Left ventricle myocardium inferior (tissue), 1 donor: ENCODE measurements at places on chromosomes 5 and 9.

- no peak overlapping the region for H3K4me3 ChIP-seq
- no peak overlapping the region for H3K27ac ChIP-seq
Measured at GRCh38 chr5:179228341-179229121, 116.7 kb downstream of the ADAMTS2 start.

DNA sequence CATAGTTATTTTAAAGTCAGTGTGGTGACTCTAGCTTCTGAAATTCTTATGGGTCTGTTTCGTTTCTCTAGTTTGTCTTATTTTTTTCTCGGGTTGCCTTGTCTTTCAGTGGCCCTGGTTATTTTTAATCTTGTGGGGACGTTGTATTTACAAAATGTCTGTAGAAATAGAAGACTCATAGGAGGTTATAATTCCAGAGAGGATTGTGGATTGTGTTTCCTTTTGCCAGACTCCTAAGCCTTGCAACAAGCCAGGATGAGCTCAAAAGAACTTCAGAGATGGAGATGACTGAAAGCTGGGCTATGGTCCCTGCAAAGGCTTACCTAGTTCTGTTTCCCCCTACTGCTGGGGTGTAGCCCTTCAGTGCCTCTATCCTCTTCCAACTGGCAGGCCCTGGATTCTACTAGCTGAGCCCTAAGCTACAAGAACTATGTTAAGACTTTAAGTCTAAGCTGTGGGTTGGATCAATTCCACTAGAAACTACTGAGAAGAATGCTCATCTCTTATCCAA lies 32.2 kb upstream of the LECT2 start:
- H3K4me3 ChIP-seq = no peak overlapping the region
- H3K4me1 ChIP-seq = peaks cover 20% of the 10 kb centered on the region
- H3K27ac ChIP-seq = peak overlapping the region; percentile 71
- no peak for DNase-seq
- H3K36me3 ChIP-seq = no peaks in the 10 kb centered on the region
- no peaks in the 10 kb centered on the region for H3K27me3 ChIP-seq

- no peak overlapping the region for H3K4me3 ChIP-seq
- no peak for DNase-seq
- peaks cover under 1% of the 10 kb centered on the region for H3K36me3 ChIP-seq
- H3K4me1 ChIP-seq = peaks cover 27% of the 10 kb centered on the region
- H3K27ac ChIP-seq = no peak overlapping the region
Measured at GRCh38 chr5:73494721-73495120, 3.5 kb upstream of the BTF3 start.

DNA sequence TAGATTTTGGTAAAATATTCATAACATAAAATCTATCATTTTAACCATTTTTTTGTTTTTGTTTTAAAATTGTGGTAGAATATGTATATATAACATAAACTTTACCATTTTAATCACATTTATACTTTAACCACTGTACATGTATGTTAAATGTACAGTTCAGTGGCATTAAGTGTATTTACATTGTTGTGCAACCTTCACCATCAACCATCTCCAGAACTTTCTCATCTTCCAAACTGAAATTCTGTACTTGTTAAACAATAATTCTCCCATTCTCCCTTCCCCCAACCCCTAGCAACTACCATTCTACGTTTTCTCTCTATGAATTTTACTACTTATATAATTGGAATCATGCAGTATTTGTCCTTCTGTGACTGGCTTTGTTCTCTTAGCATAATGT lies 11.6 kb downstream of the ANKHD1 start:
- H3K27me3 ChIP-seq = no peaks in the 10 kb centered on the region
- peaks cover 3% of the 10 kb centered on the region for H3K36me3 ChIP-seq
- DNase-seq = no peak
- H3K4me1 ChIP-seq = peaks cover 40% of the 10 kb centered on the region

DNA sequence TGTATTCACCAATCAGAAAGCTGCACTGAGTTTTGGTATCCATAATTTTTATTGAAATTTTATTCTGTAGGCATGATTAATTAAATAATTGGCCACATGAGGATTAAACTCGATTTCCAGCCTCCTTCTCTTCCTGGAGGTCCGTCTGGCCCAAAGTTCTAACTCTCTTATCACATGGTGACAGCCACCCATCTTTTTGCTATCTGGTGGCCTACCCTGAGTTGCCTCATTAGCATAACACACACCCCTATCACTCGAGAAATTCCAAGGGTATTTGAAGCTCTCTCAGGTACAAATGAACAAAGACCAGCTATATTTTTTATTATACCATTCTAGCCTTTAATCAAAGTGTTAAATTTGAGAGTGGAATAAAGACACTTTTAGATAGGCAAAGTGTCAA lies 57.7 kb downstream of the APC start:
- H3K36me3 ChIP-seq = peaks cover 50% of the 10 kb centered on the region
- H3K4me1 ChIP-seq = peaks cover 21% of the 10 kb centered on the region
- H3K4me3 ChIP-seq = no peak overlapping the region
- H3K27ac ChIP-seq = peak overlapping the region; percentile 71

DNA sequence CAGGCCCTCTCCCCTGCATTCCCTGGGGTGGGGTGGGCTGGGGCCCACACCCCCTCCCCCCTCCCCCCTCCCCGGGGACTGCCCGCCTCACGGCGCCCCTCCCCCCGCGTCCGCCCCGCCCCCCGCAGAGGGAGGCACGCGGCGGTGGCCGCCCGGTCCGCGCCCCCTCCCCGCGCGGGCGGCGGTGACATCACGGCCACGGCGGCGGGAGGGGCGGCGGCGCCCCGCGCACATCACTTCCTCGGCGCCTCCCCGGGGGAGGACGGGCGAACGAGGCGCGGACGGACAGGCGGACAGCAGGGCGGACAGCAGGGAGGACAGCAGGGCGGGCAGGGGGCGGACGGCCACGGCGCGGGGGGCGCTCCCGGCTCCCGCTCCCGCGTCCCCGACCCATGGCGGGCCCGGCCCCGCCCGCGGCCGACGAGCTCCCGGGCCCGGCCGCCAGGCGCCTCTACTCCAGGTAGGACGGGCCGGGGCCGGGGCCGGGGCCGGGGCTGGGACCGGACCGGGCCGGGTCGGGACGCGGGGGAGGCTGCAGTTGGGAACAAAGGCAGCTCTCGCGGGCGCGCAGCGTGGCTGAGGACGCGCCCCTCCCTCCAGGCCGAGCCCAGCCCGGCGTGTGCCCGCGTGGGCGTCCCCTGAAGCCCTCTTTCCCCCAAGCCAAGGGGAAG lies at the start of gene GPSM1:
Gene GPSM1, plus strand, starts transcription at position 236 of the 671 bp plus-strand sequence. Its CDS starts 157 bp downstream, at position 393.
- H3K27me3 ChIP-seq = no peaks in the 10 kb centered on the region
- H3K27ac ChIP-seq = peak within 1 kb of the TSS; percentile 81
- peaks cover 62% of the 10 kb centered on the region for H3K4me1 ChIP-seq
- H3K36me3 ChIP-seq = no peaks in the 10 kb centered on the region

GRCh38 chr9:3508521-3509291 lies 17.1 kb downstream of the RFX3 start:
- no peak for DNase-seq
- H3K4me3 ChIP-seq = no peak overlapping the region
- no peaks in the 10 kb centered on the region for H3K27me3 ChIP-seq
- peak overlapping the region; percentile 41 for H3K27ac ChIP-seq
- peaks cover 13% of the 10 kb centered on the region for H3K4me1 ChIP-seq

GRCh38 chr5:75885849-75886596 lies 168.8 kb upstream of the POC5 start:
- H3K4me1 ChIP-seq = no peaks in the 10 kb centered on the region
- H3K4me3 ChIP-seq = no peak overlapping the region
- no peak for DNase-seq
- no peak overlapping the region for H3K27ac ChIP-seq

GRCh38 chr9:2299156-2299842 lies 284.2 kb downstream of the SMARCA2 start:
- H3K4me3 ChIP-seq = no peak overlapping the region
- no peaks in the 10 kb centered on the region for H3K4me1 ChIP-seq
- no peaks in the 10 kb centered on the region for H3K27me3 ChIP-seq
- H3K36me3 ChIP-seq = no peaks in the 10 kb centered on the region

- no peak overlapping the region for H3K4me3 ChIP-seq
- no peak for DNase-seq
- H3K36me3 ChIP-seq = no peaks in the 10 kb centered on the region
- H3K4me1 ChIP-seq = peaks cover 8% of the 10 kb centered on the region
Measured at GRCh38 chr5:157721159-157721558, 10.1 kb upstream of the THG1L start.

DNA sequence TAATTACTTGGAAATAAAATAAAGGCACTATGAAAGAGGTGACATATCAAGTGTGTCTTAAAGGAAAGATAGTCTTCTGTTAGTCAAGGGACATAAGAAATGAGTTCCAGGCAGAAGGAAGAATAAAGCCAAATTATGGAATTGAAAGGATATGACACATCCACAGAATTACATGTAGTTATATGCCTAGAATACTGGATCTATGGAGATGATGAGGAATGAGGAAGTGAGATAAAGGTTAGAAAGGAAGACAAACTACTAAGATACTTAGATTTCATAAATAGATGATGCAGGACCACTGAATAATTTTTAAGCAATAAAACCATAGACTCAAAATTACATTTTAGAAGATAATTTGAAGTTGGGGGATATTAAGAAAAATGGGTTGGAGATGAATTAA lies 609.8 kb downstream of the PTPRD start:
- peaks cover 3% of the 10 kb centered on the region for H3K27me3 ChIP-seq
- H3K27ac ChIP-seq = no peak overlapping the region
- H3K36me3 ChIP-seq = no peaks in the 10 kb centered on the region
- no peak overlapping the region for H3K4me3 ChIP-seq
- DNase-seq = no peak

GRCh38 chr5:135608761-135609443 lies 30.1 kb upstream of the CXCL14 start:
- no peak for DNase-seq
- H3K36me3 ChIP-seq = no peaks in the 10 kb centered on the region
- H3K27me3 ChIP-seq = peaks cover 62% of the 10 kb centered on the region
- no peak overlapping the region for H3K27ac ChIP-seq

GRCh38 chr5:6676702-6677101 lies 36.5 kb upstream of the TENT4A start:
- H3K27ac ChIP-seq = no peak overlapping the region
- H3K36me3 ChIP-seq = peaks cover 5% of the 10 kb centered on the region
- no peaks in the 10 kb centered on the region for H3K27me3 ChIP-seq
